Colonic mucosa (tissue), 4 donors: ENCODE measurements at places on chromosomes 2 and 18. TPM values are rescaled to one million over a fixed set of nuclear protein-coding genes. Genes with fewer than 3 reads are reported as not detected.

VWA3B gene
- total RNA-seq = 1.8 TPM

TSN gene
- total RNA-seq = 69.0 TPM

LYG2 gene
- total RNA-seq = not detected

DNA sequence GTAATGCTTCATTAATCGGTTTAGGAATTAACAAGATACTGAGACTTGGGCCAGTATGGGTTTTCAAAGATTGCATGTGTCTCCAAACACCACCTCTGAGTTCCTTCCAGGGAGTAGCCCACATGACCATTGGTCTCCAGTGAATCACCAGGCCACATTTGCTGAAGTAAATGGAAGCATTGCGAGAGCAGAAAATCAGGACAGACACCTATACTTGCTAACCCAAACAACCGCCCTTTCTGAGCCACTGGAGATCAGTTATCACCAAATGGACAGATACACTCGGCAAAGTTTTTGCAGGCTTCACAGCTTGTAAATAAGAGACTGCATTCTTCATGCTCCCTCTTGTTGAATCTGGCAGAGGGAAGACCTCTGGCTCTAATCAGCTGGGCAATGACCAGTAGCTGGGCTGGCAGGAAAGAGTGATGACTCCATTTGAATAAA is 40.9 kb downstream of the GATA6 start:
- DNase-seq = no peak

GRCh38 chr2:10283106-10284062 is 19.3 kb upstream of the HPCAL1 start:
- DNase-seq = no peak

GRCh38 chr2:168432565-168433186 is 23.4 kb upstream of the CERS6 start:
- no peak for DNase-seq

DNA sequence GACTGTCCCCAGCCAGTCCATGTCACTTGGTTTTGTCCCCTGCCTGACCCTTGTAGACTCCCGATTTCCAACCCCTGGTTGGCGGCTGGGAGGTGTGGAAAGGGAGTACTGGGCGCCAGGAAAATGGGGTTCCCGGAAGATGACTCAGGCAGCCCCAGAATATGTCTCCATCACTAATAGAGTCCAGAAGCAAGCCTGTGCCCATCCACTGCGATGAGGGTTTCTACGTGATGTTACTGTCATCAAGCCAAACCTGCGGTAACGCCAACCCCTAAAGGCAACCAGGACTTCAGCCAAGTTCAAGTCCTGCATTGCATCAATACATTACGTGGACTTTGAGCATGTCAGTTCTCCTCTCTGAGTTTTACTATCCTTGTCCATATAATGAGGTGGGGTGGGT is 62.0 kb upstream of the TAF1B start:
- no peak for DNase-seq

GRCh38 chr18:24785019-24785418 is 324.6 kb downstream of the HRH4 start:
- no peak for DNase-seq

- DNase-seq = no peak
Observed at GRCh38 chr2:147327613-147328012, 517.2 kb upstream of the ACVR2A start.

- DNase-seq = no peak
Observed at GRCh38 chr18:54551590-54551989, 39.5 kb upstream of the DYNAP start.

- DNase-seq = no peak
Observed at GRCh38 chr2:69773206-69773605, 31.3 kb downstream of the ANXA4 start.
